Adrenal gland (tissue), 19 donors: ENCODE measurements at places on chromosomes 5 and 9.

GRCh38 chr5:86797677-86798076, 179.9 kb downstream of the COX7C start:
- H3K27ac ChIP-seq = no peak overlapping the region
- no peaks in the 10 kb centered on the region for H3K4me1 ChIP-seq
- no peak overlapping the region for H3K4me3 ChIP-seq

DNA sequence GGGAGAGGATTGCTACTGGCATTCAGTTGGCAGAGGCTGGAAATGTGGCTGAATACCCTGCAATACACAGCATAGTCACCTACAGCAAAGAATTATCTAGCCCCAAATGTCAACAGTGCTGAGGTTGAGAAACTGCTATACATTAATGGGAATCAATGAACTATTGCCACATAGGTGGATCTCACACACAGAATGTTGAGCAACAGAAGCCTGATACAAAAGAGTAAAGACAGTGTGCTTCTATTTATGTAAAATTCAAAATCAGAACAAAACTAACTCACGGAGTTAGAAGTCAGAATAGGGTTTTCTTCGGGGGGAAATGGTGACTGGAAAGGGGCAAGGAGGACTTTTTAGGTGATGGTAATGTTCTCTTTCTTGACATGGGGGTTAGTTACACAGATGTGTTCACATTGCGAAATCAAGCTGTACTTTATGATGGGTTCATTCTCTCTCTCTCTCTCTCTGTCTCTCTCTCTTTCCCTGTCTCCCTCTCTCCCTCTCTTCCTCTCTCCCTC, 45.7 kb upstream of the PANK3 start:
- no peak for DNase-seq
- peaks cover 6% of the 10 kb centered on the region for H3K4me1 ChIP-seq
- no peak overlapping the region for H3K27ac ChIP-seq
- no peak overlapping the region for H3K4me3 ChIP-seq

GRCh38 chr5:152501294-152501693, 96.2 kb upstream of the NMUR2 start:
- H3K27me3 ChIP-seq = no peaks in the 10 kb centered on the region
- DNase-seq = no peak
- H3K36me3 ChIP-seq = no peaks in the 10 kb centered on the region

GRCh38 chr5:6636293-6636692, 3.1 kb downstream of the SRD5A1 start:
- DNase-seq = no peak
- no peak overlapping the region for H3K4me3 ChIP-seq
- no peaks in the 10 kb centered on the region for H3K36me3 ChIP-seq
- no peaks in the 10 kb centered on the region for H3K27me3 ChIP-seq
- H3K27ac ChIP-seq = no peak overlapping the region
- H3K4me1 ChIP-seq = peaks cover 6% of the 10 kb centered on the region

DNA sequence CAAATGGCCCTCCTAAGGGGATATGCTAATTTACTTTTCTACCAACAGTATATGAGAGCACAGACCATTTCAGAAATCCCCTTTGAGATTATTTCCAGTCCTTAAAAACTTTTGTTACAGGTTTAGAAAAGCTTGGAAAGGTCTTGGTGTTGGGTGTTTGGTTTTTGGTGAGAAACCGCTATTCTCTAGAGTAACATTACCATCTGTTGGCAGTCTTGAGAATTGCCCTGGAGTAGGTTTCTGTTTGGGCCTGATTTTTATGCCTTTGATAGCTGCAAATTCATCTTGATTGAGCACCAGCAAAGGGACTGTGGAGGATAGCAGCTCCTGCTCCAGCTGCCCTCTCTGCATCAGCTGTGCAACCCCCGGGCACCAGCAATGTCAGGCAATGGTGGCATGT, 8.0 kb downstream of the NUDT2 start:
- H3K36me3 ChIP-seq = no peaks in the 10 kb centered on the region
- H3K27me3 ChIP-seq = no peaks in the 10 kb centered on the region
- no peak overlapping the region for H3K27ac ChIP-seq
- DNase-seq = no peak
- H3K4me1 ChIP-seq = no peaks in the 10 kb centered on the region

DNA sequence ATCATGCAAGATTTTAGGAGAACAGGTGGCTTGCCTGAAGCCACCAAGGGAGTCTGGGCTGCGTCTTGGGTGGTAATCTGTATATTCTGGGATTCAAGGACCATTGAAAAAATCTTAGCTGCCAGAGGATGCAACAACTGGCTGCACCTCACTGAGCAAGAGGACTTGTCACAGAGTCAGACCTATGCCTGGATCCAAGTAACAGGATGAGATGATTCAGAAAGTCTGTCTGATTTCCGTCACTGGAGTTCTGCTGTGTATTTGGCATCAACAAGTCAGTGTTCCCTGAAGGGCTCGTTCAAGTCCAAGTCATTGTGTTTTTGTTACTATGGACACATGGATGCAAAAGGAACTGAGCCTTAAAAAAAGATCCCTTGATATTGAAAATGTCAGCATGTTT, 37.8 kb upstream of the CARTPT start:
- no peaks in the 10 kb centered on the region for H3K4me1 ChIP-seq
- H3K36me3 ChIP-seq = no peaks in the 10 kb centered on the region
- H3K4me3 ChIP-seq = no peak overlapping the region
- DNase-seq = no peak
- H3K27ac ChIP-seq = no peak overlapping the region

GRCh38 chr5:107135391-107135790, 535.3 kb downstream of the EFNA5 start:
- no peak overlapping the region for H3K4me3 ChIP-seq
- no peaks in the 10 kb centered on the region for H3K27me3 ChIP-seq
- no peaks in the 10 kb centered on the region for H3K4me1 ChIP-seq
- DNase-seq = no peak
- H3K27ac ChIP-seq = no peak overlapping the region

DNA sequence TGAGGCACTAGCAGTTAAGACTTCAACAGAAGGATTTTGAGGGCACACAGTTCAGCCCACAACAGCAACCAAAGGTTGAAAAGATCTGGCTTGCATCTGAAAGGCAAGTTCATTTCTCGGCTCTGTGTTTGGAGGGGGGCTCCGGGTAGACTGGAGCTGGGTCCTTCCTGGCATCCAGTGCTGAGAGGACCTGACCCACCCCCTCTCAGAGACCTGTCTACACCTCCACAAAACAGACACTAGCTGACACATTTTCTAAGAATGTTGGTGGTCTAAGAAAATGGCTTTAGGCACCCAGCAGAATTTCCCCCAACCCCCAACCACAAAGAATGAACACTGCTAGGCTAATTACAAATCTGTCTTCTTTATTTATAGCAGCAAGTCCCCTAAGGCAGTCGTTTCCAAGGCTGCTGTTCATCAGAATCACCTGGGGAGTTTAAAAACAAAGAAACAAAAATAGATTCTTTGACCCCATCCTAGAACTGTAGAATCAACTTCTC, 6.2 kb upstream of the PTCH1 start:
- no peak for DNase-seq
- no peak overlapping the region for H3K27ac ChIP-seq
- H3K36me3 ChIP-seq = no peaks in the 10 kb centered on the region
- no peaks in the 10 kb centered on the region for H3K27me3 ChIP-seq
- H3K4me3 ChIP-seq = no peak overlapping the region
- H3K4me1 ChIP-seq = no peaks in the 10 kb centered on the region

DNA sequence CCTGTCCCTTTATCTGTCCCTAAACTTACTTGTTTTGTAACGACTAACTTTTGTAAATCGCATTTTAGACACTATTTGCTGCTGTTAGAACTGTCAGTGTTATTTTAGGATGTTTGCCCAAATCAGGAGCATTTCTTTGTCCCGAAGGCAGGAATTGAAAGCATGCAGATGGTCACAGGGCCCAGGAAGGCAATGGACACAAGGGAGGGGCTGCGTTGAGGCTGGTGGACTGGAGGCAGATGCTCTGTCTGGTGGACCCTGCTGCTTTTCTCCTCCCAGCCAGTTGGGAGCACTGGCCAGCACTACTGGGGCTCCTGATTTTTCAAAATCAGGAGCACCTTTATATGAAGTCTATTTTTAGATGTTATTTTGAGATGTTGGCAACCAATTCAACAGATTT, 31.7 kb downstream of the DOCK2 start:
- H3K4me1 ChIP-seq = no peaks in the 10 kb centered on the region
- no peaks in the 10 kb centered on the region for H3K27me3 ChIP-seq
- DNase-seq = no peak
- H3K27ac ChIP-seq = no peak overlapping the region
- H3K4me3 ChIP-seq = no peak overlapping the region

GRCh38 chr5:122385808-122386207, 73.8 kb downstream of the SNCAIP start:
- H3K36me3 ChIP-seq = no peaks in the 10 kb centered on the region
- no peak overlapping the region for H3K4me3 ChIP-seq
- no peak overlapping the region for H3K27ac ChIP-seq
- H3K4me1 ChIP-seq = no peaks in the 10 kb centered on the region

- H3K4me3 ChIP-seq = no peak overlapping the region
- no peaks in the 10 kb centered on the region for H3K36me3 ChIP-seq
- H3K27me3 ChIP-seq = no peaks in the 10 kb centered on the region
- no peak overlapping the region for H3K27ac ChIP-seq
- no peak for DNase-seq
- no peaks in the 10 kb centered on the region for H3K4me1 ChIP-seq
Measured at GRCh38 chr5:112529525-112529924, 110.4 kb upstream of the EPB41L4A start.

- DNase-seq = no peak
Measured at GRCh38 chr9:4799033-4799430, 6.3 kb downstream of the RCL1 start.

GRCh38 chr5:180006141-180006540, 65.4 kb downstream of the RNF130 start:
- DNase-seq = no peak
- no peak overlapping the region for H3K4me3 ChIP-seq
- H3K4me1 ChIP-seq = no peaks in the 10 kb centered on the region
- H3K27ac ChIP-seq = no peak overlapping the region
- no peaks in the 10 kb centered on the region for H3K36me3 ChIP-seq
- H3K27me3 ChIP-seq = no peaks in the 10 kb centered on the region

DNA sequence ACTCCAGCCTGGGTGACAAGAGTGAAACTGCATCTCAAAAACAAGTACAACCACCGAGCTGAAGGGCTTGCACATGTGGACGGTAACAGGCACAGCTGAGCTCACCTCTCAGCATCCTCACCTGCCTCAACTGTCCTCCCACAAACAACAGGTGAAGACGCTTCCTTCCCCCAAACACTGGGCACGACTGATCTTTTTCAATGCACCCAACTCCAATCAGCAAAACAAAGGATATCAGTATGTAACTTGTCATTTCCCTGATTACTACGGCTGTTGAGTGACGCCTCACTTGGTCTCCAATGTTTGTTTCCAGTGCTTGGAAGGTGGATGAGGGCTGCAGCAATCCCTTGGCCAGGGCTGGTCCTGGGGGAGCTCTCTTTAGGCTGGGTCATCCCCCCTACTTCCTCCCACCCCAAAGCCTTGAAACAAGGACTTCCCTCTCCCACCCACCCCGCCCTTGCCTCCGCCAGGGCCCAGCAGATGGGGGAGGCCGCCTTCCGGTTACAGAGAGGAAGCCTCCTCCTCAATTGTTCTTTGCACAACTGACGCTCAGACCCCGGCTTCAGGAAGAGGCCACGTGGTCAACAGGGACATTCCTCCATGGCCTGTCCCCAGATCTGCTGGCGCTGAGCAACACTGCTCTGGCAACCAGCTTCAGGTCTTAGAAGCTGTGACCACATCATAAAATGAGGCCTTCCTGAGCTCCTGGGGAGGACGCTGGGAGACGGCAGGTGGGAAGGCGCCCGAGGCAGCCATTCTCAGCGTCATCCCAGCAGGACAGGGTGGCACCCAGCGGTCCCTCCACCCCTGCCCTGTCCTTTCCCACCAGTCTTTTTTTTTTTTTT, 5.9 kb downstream of the FAM78A start:
- H3K27me3 ChIP-seq = no peaks in the 10 kb centered on the region
- peak overlapping the region; percentile 88 for H3K27ac ChIP-seq
- no peaks in the 10 kb centered on the region for H3K4me1 ChIP-seq
- H3K36me3 ChIP-seq = no peaks in the 10 kb centered on the region

DNA sequence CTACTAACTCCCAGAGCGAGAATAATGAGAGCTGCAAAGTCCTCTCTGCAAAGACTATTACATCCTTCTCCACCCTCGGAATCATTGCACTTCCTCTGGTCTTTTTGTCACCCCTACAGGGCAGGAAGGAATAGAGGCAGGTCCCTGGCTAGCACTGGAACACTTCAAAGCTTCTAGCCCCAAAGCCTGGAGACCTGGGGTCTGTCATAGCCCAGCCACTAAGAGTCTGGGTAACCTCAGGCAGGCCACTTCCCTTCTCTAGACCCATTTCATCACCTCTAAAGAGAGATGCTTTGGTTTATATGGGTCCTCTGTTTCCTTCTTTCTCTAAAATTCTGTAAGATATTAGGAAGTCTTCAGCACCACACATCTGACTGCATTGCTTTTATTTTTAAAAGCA, 6.7 kb downstream of the ADRB2 start:
- H3K27me3 ChIP-seq = no peaks in the 10 kb centered on the region
- no peak overlapping the region for H3K4me3 ChIP-seq
- H3K27ac ChIP-seq = no peak overlapping the region
- DNase-seq = no peak

GRCh38 chr9:7879551-7880245, 80.1 kb upstream of the DMAC1 start:
- DNase-seq = no peak
- no peak overlapping the region for H3K27ac ChIP-seq
- H3K27me3 ChIP-seq = no peaks in the 10 kb centered on the region

GRCh38 chr9:101333490-101333889, 51.3 kb downstream of the BAAT start:
- H3K27me3 ChIP-seq = no peaks in the 10 kb centered on the region
- no peak overlapping the region for H3K27ac ChIP-seq
- no peaks in the 10 kb centered on the region for H3K36me3 ChIP-seq
- no peak overlapping the region for H3K4me3 ChIP-seq

DNA sequence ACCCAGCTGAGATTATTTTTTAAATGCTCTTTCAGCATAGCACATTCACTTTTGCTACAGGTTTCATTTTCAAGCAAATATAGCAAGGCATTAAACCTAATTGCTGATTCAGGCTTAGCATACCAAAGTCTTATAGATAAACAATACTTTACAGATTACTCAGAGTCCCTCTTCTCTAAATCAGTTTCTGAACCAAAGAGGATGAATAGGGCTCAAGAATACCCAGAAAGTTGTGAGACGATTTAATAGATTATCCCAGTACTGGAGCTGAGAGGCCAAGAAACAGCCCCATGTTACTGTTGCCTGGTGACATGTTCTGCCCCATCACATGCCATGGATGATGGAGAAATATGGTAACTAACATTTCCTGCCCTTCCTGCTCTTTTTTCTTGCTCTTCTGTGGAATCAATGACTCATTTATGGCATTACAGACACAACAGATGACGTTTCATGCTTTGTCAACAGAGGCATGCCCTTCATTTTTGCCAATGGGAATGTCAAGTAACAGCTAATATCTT, 18.1 kb upstream of the SSBP2 start:
- H3K36me3 ChIP-seq = no peaks in the 10 kb centered on the region
- H3K27me3 ChIP-seq = no peaks in the 10 kb centered on the region
- no peak overlapping the region for H3K4me3 ChIP-seq
- H3K4me1 ChIP-seq = no peaks in the 10 kb centered on the region
- H3K27ac ChIP-seq = no peak overlapping the region

- no peak for DNase-seq
- H3K27me3 ChIP-seq = no peaks in the 10 kb centered on the region
- H3K36me3 ChIP-seq = no peaks in the 10 kb centered on the region
- no peak overlapping the region for H3K4me3 ChIP-seq
Measured at GRCh38 chr9:38350529-38350928, 42.0 kb upstream of the ALDH1B1 start.

GRCh38 chr9:116137581-116137980, 16.0 kb upstream of the PAPPA start:
- H3K4me1 ChIP-seq = no peaks in the 10 kb centered on the region
- no peak for DNase-seq
- no peak overlapping the region for H3K4me3 ChIP-seq
- no peaks in the 10 kb centered on the region for H3K27me3 ChIP-seq
- no peak overlapping the region for H3K27ac ChIP-seq
